Stimulated activated CD8-positive, alpha-beta memory T cell treated with anti-CD3 and anti-CD28 coated beads, Interleukin-2, amount 100 ng/mL, for 1 hour (primary cell): ENCODE measurements at places on chromosomes 1 and 21.

DNA sequence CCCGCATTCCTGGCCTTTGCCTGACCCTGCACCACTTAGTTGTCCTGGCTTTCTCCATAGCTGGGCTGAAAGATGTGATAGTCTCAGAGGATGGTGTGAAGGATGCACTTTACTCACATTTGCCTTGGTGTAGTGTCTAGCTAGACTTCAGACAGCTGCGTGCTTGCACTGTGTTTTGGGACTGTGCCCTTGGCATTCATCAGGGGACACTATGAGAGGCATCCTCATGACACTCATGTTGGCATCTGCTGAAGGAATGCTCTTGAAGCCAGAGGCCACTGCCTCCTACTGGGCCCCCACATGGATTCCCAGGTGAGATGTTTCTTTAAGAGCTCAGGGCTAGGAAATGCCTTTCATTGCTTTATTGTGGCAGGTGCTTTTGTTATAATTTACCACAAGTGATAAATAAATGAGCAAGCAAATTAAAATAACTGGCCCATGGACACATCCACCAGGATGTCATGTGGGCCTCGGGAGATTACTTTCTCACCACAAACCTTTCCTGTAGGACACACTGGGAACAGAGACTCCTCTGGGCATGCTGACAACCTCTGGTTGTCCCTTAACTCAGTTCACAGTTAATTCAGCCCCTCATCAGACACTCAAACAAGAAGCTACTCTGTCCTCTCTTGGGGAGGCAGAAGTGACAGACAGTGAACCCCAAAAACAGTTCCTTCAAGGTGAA lies 99.4 kb upstream of the SPATA6 start:
- DNase-seq, result no peak

DNA sequence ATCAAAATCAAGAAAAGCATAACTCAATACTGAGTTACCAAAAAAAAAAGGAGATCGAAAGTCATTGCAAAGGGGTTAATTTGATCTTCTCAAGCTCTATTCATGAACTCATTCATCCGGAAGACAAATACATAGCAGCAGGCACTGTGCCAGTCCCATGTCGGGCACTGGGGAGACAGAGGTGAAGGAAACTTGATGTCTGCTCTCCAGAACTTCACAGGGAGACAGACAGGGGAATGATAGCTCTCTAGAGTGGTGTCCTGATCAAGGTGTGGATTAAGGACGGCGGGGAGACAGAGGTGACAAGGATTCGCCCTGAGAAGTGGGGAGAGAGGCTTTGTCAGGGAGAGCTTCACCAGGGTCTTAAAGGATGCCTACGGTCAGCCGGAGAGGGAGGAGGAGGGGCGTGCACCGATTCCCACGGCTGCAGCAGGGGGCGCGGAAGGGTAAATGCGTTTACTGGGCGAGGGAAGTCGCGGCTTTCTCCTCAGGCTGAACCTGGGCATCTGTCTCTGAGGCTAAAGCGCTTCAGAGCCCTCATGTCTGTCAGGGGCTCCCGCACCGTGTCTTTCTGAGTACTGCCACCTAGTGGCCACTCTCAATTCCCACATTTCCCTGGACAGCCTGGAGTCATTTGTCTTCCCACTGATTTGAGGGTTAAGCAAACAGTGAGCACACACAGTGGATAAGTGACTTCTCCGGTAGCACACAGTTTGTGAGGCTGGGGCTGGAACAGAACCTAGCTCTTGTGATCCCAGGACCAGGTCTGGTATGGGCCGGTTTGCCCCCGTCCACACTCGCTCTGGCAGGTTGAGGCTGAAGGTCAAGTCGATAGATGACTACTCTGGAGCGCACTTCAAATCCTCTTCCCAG lies 152.8 kb downstream of the TENT5C start:
- DNase-seq, result peak; percentile 48

DNA sequence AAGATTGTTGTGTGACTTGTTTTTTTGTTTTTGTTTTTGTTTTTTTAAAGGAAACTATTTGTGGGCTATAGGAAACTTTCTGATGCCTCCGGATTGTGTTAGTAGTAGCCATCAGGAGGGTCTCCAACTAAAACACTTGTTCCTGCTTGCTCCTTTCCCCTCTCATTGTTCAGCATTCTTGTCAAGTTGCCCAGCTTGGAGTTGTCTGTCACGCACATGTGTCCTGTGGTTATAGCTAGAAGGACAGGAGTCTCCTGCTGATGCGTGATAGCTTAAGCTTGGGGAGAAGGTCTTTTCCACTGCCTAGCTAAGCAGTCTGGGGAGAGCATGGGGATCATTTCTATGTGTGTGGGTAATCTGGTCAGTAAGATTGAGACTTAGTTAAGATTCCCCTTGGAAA lies 3.2 kb upstream of the LYPLA2 start:
- no peak for DNase-seq

- no peak for DNase-seq
These were observed 55.8 kb upstream of the SELENON start for GRCh38 chr1:25744140-25744581.

DNA sequence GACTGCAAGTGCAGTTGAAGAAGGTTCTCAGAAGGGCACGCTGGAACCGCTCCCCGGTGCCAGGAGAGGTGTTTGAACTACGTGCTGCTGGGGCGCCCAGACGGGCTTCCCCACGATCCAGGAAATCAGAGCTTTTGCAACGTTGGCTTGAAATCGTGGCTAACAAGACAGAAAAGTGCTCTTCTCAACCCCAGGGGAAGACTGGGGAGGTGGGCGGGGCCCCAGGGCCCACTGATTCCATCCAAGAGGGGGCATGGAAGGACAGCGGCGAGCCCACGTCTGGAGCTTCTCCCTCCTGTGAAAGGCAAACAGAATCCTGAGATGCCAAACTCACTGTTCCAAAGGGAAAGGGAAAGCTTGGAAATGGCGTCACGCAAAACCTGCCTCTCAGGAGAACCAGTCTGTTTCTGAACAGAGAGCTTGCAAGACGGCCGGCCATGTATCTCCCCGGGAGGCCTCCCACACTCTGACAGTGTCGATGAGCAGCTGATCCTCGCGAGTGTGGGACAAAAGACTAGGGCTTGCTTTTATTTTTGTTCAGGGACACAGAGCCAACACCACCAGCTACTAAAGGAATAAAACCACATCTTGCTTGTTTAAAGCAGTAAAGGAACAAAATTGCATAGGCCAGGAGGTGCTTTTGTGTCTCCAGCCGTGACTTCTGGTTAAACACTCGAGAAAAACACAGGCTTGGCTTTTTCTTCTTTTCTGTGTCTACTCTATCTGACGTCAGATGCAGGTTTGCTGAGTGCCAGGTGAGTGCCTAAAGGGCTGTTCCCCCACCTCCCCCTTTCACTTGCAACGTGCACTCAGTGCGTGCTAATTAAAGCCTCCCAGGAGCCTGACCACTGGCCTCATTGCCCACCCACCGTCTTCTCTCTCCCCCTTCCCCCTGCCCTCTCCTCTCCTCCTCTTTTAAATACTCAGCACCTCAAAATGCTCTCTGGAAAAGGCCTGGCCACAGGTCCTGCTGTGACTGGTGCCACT lies 41.5 kb downstream of the LRRC3 start:
- DNase-seq, result no peak

- no peak for DNase-seq
These were observed 100.8 kb upstream of the KIAA1614 start for GRCh38 chr1:180811886-180812285.

GRCh38 chr21:34073749-34074282 lies 438 bp downstream of the MRPS6 start:
- peak; percentile 38 for DNase-seq

DNA sequence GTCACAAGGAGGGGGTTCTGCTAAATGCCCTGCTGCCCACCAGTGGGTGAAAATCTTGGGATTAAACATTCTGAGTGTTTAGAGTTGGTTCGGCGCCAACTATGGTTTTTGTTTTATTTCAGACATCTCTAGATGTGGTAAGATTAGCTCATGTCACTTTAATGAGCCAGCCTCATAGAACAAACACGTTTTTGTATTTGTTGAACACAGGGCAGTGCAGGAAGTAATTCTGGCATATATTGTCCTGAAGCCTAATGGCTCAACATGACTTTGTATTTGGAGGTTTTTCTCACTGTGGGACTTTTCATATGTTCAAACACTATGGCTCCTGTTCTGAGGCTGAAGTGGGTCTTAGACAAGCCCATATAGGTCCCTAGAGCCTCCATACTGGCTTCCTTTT lies 107.8 kb downstream of the NGF start:
- no peak for DNase-seq

GRCh38 chr1:188877668-188878067 lies 1600.0 kb downstream of the BRINP3 start:
- DNase-seq, result no peak

DNA sequence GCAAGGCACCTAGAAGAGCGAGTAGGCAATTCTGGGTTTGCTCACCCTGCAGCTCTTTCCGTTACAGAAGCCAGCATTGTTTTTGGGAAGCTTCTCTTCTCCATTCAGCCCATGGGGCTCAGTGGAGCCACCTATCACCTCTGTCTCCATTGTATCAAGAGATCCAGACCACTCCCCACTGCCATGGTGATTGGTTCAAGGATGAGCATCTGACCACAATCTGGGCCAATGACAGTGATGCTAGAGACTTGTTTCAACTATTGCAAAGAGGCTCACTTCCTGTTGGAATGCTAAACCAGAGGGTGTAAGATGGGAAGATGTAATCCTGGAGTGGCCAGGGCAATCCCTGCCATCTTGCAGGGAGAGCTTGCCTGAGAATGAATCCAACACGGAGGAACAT lies 6.6 kb downstream of the SPATA21 start:
- no peak for DNase-seq

DNA sequence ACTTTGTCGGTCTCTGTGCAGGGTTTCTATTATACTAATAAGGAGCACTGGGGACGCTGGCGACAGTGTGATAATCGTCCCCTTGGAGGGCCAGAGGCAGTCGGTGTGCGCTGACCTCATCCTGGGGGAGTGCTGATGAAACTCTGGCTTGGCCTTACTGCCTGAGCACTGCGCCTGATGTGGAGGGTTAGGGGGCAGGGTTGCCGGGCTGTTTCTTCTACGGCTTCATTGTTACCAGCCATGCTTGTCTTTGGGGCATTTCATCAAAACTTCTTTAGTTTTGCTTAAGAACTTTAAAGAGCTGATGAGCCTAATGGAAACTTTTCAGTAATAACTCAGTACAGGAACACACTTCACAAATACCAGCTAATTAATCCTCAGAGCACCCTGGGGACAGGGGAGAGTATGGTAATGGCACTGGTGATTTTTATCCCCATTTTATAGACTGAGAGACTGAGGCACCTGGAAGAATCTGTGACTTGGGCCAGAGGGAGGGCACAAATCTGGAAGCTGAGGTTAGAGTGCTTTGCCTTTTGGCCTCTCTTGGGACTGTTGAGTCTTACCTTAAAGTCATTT lies 81.8 kb downstream of the PEX14 start:
- DNase-seq, result no peak

GRCh38 chr1:24999906-25000305 lies 69.8 kb upstream of the RUNX3 start:
- no peak for DNase-seq

DNA sequence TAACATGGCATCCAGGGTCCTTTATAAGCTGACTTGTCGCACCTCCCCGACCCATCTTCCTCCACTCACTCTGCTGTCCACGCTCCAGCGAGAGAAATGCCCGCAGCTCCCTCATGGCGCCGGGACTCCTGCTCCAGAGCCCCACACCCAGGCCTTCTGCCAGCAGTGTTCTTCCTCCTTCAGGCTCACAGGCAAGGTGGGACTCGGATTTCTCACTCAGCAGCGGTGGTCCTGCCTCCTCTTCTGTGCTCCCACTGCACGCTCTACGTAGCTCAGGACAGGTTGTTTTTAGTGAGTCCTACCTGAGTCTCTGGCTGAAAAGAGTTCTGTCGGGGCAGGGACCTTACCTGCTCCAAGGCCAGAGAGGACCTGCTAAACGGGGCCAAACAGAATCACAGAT lies 11.2 kb downstream of the THEMIS2 start:
- DNase-seq, result no peak

- no peak for DNase-seq
These were observed 137.2 kb downstream of the DHRS3 start for GRCh38 chr1:12480748-12481362.

- DNase-seq, result no peak
These were observed 76.7 kb downstream of the SIPA1L2 start for GRCh38 chr1:232553050-232553754.

- no peak for DNase-seq
These were observed 20.7 kb downstream of the LHX9 start for GRCh38 chr1:197937892-197938291.

GRCh38 chr1:212652609-212653008 lies 44.0 kb downstream of the ATF3 start:
- DNase-seq, result no peak

DNA sequence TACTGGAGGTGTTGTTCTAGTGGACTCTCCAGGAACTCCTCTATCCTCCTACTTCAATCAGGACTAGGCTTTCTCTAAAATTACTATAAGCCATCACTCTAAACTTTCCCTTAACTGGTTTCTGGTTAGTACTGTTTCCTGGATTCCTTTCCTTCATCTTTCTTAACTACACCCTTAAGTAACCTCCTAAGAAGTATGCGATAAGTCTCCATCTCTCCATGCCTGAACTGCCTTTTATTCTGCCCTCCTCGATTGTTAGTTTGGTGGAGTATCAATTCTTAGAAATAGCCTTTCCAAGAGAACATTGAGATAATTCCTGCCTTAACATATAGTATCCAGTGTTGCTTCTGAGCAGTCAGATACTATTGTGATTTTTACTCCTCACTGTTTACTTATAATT lies 162.9 kb upstream of the PDE4B start:
- no peak for DNase-seq

- no peak for DNase-seq
These were observed 73.5 kb downstream of the SIK1 start for GRCh38 chr21:43353282-43354025.

DNA sequence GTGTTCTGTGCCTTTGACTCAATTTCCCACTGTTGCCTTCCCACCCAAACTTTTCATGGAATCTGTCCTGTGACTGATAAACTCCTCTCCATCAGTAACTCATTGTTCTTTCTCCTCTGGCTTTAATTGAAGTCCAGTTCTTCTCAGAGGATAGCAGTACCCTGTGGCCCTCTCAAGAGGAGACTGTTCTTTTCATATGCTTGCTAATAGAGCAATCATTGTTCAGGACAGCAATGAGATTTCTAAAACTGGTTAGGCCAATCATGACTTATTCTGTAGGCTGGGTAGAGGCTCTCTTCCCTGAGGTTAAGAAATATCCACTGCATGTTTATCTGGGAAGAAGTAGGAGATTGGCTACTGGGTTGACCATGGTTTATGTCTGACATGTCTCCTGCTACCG lies 98.8 kb downstream of the CHD1L start:
- no peak for DNase-seq

- no peak for DNase-seq
These were observed 328.0 kb upstream of the B3GALT2 start for GRCh38 chr1:193514397-193514796.

DNA sequence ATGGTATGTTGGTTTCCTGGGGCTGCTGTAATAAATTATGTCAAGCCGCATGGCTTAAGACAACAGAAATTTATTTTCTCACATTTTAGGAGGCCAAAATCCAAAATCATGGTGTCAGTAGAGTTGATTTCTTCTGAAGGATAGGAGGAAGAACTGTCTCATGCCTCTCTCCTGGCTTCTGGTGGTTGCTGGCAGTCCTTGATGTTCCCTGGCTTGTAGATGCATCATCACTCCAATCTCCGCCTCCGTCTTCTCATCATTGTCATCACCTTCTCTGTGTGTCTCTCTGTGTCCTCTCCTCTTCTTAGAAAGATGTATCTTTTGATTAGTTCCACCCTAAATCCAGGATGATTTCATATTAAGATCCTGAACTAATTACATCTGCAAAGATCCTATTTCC lies 124.7 kb upstream of the CTTNBP2NL start:
- DNase-seq, result no peak

GRCh38 chr1:227845147-227845458 lies 29.6 kb downstream of the PRSS38 start:
- DNase-seq, result no peak

- no peak for DNase-seq
These were observed 17.7 kb downstream of the NGF start for GRCh38 chr1:115320377-115320776.
